Astrocyte of the hippocampus (primary cell): ENCODE measurements at places on chromosomes 4 and X.

DNA sequence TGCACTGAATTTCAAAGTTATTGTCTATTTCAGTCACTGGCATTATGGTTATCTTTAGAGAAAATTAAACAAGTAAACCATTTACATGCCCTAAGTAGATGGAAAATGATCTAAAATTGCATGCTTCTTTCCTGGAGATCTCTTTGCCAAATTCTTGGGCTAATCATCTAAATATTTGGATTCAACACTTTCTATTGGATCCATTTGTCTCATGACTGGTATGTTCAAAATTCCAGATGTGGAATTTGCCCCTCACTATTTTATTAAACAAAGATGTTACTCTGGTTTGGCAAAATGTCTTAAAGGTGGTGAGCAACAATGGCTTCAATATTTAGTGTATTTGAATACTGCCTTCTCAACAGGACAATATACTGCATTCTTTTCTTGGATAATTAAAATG, 147.5 kb upstream of the CASK start:
- no peak for DNase-seq

DNA sequence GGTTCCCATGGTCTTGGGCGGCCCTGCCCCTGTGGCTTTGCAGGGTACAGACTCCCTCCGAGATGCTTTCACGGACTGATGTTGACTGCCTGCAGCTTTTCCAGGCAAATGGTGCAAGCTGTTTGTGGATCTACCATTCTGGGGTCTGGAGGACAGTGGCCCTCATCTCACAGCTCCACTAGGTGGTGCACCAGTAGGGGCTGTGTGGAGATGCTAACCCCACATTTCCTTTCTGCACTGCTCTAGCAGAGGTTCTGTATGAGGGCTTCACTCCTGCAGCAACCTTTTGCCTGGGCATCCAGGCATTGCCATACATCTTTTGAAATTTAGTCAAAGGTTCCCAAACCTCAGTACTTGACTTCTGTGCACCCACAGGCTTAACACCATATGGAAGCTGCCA, 176.1 kb downstream of the DCAF12L1 start:
- DNase-seq = no peak

- no peak for DNase-seq
Observed at GRCh38 chr4:92059615-92060014, 244.2 kb upstream of the GRID2 start.

DNA sequence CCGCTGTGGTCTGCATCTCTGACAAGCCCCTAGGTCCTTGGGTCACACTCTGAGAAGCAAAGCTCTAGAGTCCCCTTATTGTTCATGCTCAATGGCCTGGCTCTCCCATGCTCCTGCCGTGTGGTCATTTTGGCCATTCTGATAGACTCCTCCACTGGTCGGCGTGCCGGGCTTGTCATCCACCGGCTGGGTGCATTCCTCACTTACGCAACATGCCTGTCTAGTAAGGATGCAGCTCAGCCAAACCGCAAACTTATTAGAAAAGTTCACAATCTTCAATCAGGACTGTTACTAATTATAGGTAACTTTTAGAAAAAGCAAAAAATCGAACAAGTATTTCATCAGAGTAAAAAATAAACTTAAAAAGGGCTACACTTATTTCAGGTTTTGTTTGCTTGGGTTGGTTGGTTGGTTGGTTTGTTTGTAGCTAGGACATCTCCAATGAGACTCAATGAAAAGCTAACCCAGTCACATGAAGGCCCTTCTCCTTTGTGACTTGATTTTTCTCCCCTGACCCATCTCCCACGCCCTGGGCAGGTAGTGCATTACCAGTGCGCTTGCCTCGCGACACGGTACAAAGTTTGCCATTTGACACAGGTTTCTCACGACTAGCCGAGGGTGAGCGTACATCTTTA, 41.0 kb downstream of the IRF2 start:
- no peak for DNase-seq

- no peak for DNase-seq
Observed at GRCh38 chrX:46959985-46960700, 47.9 kb downstream of the JADE3 start.

- DNase-seq = no peak
Observed at GRCh38 chr4:22220965-22221364, 272.4 kb upstream of the KCNIP4 start.
